Coronary artery (tissue), 2 donors: ENCODE measurements at places on chromosomes 1 and 21.

- no peak for DNase-seq
These were observed 2.4 kb upstream of the ELF3 start for GRCh38 chr1:202007805-202008489.

DNA sequence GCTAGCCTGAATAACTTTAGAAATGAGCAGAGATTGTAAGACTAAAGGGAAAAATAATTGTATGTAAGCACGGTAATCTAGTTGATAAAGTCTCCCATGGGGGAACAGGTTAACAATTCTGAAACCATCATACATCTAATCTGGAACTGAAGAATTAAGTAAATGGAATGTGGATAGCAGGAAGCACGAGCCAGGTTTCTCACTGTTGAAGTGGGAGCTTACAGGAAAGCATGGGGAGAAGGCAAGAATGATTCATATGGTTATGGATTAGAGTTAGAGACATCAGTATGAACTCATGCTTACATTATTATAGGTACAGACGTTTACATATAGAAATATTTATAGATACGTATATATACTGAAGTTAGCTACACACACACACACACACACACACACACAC is 83.0 kb downstream of the LEPR start:
- no peak for DNase-seq

- no peak for DNase-seq
These were observed 92.3 kb upstream of the TARDBP start for GRCh38 chr1:10920063-10920626.

GRCh38 chr1:15075175-15075574 is 78.4 kb upstream of the TMEM51 start:
- DNase-seq = no peak

- no peak for DNase-seq
These were observed 34.0 kb upstream of the HUNK start for GRCh38 chr21:31838586-31839355.

GRCh38 chr1:48676376-48676775 is 100.3 kb downstream of the BEND5 start:
- DNase-seq = no peak

DNA sequence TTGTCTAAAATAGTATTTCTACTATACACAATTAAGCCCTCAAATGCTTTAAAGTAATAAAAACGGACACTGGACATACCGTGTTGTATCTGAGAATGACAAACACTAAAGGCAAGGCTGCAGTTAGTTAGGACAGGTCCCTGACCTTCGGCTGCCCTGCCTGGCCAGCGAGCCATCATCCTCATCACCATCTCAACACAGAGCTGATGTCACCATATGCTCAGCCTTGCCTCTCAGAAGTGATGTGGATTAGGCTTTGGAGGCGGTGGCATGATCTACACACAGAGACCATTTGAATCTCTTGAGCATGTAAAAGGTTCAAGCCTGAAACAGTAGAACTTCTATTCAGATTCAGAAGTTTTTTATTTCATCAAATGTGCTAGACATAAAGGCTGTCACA is 244.7 kb downstream of the SDCCAG8 start:
- no peak for DNase-seq
